ENCODE measurements at places on chromosomes 6 and 20.

DNA sequence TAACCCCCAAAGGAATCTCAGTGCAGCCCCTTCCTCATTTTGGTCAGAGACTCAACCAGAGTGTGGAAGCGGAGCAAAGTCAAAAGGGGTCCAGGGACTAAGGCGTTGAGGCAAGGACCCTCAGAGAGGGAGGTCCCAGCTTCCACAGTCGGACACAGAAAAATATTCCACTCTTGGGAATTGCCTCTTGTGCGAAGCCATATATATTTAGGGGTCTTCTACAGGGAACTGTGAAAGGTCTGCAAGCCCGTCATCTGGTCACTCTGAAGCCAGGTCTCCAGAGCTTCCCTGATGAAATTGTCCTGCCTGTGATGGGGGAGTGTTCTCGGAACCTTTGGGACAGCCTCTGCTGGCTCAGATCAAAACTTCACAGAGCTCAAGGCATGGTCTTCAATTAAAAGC is 160.8 kb downstream of the TBXT start:
- no peak for DNase-seq

GRCh38 chr20:62319346-62319909 is 16.6 kb downstream of the ADRM1 start:
- no peak for DNase-seq

DNA sequence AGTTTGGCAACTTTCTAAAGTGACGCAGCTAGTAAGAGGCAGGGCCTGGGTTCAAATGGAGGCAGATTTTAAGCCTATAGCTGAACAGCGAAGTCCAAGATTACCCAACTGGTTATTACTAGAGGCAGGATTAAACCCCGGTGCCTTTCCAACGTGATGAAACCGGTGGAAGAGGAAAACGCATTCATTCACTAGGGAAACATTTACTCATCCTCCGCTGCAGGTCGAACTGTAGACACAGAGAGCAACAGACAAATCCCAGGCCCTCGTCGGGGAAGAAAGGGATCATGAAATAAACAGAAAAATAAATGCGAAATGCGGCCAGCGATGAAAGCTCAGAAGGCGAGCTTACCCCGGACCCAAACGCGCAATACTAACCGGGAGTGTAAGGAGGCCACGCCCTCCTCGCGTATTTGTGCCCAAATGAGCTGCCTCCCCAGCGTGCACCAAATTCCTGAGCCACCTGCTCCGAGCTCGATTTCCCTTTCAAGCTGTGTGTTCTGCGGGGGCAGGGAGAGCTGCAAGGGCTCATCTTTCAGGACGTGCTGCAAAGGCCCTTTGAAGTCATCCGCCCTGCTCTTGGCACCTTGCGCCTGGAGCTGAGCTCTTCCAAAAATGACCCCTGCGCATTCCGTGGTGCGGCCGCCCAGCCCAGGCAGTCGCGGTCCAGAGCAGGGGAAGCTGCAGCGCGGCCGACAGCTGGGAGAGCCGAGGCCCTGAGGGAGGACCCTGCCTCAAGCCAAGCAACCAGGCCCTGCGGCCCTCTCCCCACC is 46.9 kb downstream of the PDYN start:
- DNase-seq, result no peak

DNA sequence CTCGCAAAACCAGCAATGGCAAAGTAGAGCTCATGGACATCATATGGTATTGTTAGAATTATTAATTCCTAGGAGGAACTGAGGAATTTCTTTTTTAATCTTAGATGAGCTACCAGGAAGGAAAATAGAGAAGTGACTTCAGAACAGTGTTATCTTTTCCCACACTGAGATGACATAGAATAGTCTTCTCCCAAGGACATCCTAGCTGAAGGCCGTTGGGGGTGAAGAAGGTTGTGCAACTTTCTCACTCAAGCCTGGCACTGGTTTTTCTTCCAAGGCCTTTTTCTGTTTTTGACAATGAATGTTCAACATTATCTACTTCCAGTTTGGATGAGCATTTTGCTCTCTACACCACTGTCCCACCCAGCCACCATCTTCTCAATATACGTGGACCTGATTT is 35.8 kb upstream of the MAS1 start:
- no peak for DNase-seq

- DNase-seq, result no peak
Measured at GRCh38 chr20:33309631-33310030, 26.6 kb downstream of the BPIFB1 start.

GRCh38 chr6:80543598-80544222 is 437.2 kb downstream of the BCKDHB start:
- peak; percentile 80 for DNase-seq

DNA sequence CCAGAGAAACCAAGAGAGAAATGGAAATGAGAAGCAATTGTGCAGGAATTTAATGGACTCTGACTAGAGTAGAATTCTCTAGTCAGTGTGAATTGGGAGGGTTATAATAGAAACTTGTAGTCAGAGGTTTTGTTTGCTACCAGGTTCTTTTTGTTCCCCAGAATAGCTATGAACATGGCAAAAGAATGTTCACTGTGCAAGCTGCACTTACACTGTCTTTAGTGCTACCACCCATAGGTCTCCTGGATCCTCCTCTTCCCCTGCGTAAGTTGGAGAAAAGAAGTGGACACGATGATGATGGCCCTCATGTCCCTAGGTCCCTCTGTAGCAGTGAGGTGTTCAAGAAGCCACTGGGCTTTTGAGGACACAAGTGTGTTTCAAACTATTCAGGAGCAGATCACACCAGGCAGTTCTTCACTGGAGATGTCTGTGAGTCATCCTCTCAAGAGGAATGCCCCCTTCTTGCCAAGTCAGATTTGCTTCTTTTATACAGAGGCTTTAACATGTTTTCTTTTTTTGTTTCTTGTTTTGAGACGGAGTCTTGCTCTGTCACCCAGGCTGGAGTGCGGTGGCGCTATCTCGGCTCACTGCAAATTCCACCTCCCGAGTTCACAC is 47.6 kb upstream of the SMIM8 start:
- DNase-seq, result peak; percentile 73

All from fibroblast of skin of scalp (primary cell).